ENCODE measurements at places on chromosomes 7 and 10. TPM values are rescaled to one million over a fixed set of nuclear protein-coding genes. Genes with fewer than 3 reads are reported as not detected.

The CPN1 gene
- total RNA-seq, result not detected

The IFIT3 gene
- total RNA-seq, result 7.3 TPM

DNA sequence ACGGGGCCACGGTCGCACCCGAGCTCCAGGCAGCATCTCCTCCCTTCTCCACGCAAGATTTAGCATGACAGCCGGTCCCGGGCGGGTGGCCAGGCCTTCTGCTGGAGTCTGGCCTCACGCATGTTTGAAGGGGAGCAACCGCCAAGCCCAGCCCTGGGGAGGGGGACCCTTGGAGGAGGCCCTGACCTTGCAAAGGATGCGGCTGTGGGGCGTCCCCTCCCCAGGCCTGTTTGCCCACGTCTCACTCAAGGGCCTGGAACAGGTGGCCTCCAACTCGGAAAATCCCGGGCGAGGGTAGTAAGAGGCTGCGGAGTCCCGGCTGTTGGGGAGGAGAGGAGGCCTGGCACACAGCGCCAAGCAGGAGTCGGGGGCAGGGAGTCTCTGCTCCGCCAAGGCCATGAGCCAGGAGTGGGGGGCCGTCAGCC, 50.6 kb upstream of the DPYSL4 start:
- no peak for DNase-seq

DNA sequence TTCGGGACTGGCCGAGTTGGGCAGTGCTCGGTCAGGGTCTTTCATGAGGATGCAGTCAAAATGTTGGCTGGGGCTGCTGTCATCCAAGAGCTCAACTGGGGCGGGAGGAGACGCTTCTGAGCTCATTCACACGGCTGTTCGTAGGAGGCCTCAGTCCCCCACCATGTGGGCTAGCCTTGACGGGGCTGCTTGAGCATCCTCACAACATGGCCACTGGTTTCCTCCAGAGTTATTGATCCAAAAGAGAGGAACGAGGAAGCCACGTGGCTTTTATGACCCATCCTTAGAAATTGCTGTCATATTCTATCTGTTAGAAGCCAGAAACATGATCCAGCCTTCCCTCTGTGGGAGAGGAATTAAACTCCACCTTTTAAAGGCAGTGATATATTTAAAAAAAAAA, 68.1 kb downstream of the GTF2IRD1 start:
- no peak for DNase-seq

DNA sequence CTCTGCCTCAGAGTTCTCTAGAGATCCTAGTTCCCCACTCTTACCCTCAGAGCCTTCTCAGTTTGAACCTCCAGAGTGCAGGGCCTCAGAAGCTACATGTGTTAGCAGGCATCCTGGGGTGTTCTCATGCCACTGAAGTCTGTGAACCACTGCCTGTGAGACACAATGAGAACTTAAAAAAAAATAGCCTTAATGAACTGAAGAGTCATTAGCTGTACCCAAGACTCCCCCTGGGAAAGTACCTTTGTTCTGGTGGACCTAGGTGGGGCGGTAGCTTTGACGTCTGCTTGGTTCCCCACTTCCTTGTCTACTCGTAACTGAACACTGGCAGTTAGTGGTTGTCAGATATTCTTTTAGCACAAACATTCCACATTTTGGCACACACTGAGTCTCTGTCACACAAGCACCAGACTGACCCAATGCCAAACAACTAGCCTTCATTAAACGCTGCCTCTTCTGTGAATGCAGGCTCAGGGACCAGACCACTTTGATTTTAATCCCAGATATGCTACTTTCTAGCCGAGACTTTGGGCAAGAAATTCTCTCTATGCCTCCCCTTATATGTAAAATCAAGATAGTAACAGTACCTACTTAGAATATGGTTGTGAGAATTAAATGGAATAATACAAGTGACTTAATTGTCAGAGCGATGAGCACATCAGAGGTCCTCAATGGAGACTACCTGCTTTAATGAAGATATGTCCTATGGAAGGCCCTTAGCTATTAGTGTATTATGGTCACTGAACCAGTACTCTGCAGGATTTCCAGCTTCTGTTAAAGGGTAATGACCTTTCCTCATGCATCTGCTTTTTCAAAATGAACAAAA, 75.3 kb upstream of the CC2D2B start:
- DNase-seq, result peak; percentile 29

DNA sequence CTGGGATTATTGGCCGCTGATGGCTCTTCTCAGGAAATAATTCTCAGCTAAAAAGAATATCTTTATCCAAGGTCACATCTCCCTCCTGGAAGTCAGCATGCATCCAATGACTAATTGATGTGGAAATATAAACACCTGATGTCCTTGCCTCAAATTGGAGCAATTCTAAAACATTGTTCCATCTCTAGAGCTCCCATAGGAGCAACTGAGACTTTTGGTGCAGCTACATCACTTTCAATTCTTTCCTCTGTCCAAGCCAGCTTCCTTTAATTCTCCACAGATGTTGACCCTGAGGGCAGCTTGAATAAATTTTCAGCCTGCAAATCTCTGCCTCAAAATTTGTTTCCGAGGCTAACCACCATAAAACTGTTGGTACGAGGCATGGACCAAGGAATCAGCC, 43.9 kb upstream of the KCND2 start:
- no peak for DNase-seq

All from dermis microvascular lymphatic vessel endothelial cell (primary cell).